Activated CD4-positive, alpha-beta T cell treated with anti-CD3 and anti-CD28 coated beads, Interleukin-2, amount 10 ng/mL, durations not matched to agents 7 days and 5 days (primary cell): ENCODE measurements at places on chromosomes 16 and 17.

DNA sequence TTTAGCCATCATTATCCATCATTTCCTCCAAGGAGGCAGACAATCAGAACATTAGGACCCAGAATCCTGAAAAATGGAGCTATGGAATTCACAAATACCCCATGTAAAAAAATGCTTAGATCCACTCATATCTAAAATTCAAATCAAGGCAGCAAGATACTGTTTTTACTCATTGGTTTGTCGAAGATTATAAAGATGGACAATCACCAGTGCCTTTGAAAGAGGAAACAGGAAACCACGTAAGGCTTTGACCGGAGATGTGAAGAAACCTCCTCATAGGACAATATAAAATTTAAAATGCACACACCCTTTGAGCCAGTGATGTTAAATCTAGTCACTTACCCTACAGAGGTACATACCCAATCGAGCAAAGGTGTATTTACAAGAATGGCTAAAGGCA, 130.0 kb downstream of the XYLT1 start:
- DNase-seq: no peak
- H3K27ac ChIP-seq: peak overlapping the region; percentile 94
- no peaks in the 10 kb centered on the region for H3K27me3 ChIP-seq
- no peak overlapping the region for H3K4me3 ChIP-seq

DNA sequence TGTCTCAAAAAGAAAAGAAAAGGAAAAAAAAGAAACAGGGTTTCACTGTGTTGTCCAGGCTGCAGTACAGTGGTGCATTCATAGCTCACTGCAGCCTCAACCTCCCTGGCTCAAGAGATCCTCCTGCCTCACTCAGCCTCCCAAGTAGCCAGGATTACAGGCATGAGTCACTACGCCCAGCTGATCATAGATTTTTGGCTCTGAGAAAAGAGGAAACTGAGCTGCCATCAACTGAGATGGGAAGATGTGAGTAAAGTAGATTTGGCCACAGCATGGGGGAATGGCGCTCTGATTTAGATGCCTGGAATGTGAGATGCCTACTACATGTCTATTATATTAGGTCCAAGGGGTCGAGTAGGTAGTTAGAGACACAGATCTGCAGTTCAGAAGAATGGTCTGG, 5.9 kb upstream of the NAGS start:
- peaks cover 39% of the 10 kb centered on the region for H3K27me3 ChIP-seq
- no peak for DNase-seq
- H3K27ac ChIP-seq: no peak overlapping the region
- H3K4me1 ChIP-seq: no peaks in the 10 kb centered on the region
- no peaks in the 10 kb centered on the region for H3K36me3 ChIP-seq
- no peak overlapping the region for H3K4me3 ChIP-seq

GRCh38 chr17:10557422-10557821, 8.0 kb upstream of the MYH2 start:
- no peaks in the 10 kb centered on the region for H3K36me3 ChIP-seq
- H3K4me3 ChIP-seq: no peak overlapping the region
- DNase-seq: no peak
- no peaks in the 10 kb centered on the region for H3K4me1 ChIP-seq
- H3K27me3 ChIP-seq: no peaks in the 10 kb centered on the region

DNA sequence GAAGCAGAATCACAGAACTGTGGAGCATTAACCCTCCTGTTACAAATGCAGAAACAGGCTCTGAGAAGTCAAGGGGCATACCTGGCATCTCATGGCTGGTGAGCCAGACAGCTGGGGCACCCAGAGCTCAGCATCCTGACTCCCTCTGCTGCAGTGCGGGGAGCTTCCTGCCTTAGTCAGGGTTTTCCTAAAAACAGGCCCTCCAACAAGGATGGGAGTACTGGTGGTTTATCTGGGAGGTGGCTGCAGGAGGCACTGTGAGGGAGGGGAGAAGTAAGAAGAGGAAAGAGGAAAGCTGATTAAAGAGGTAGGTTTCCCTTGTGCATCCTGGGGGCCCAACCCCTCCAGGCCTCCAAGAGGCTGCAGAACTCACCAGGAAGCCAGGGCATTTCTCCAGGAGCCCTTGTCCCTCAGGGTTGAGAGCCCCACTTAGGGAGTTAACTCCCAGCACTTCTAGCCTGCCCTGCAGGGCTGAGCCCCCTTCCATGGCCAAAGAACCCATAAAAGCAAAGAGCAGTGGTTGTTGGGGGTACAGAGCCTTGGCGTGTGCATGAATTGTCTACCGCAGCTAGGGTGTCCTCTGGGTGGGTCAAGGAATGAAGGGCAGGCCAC, 261.5 kb upstream of the RPL38 start:
- H3K36me3 ChIP-seq: no peaks in the 10 kb centered on the region
- H3K4me1 ChIP-seq: no peaks in the 10 kb centered on the region
- H3K4me3 ChIP-seq: no peak overlapping the region
- DNase-seq: no peak
- no peak overlapping the region for H3K27ac ChIP-seq

DNA sequence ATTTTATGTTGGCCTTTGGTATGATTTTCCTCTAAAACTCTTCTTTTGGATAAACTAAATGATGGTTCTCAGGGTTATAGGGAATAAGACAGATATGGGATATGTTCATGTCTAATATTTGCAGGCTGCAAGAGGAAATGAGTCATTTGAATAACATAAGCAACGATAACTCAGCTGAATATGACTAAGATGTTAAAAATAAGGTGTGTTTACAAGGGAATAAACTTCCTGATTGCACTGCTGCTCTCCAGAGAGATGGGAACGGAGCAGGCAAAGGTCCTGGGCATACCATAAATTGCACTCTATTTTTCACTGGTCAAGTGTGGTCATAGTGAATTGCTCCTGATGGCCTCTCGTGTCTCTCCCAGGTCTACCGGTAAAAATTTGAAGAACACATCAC, 666.2 kb downstream of the TOX3 start:
- H3K27ac ChIP-seq: no peak overlapping the region
- no peaks in the 10 kb centered on the region for H3K36me3 ChIP-seq
- no peaks in the 10 kb centered on the region for H3K27me3 ChIP-seq
- no peak overlapping the region for H3K4me3 ChIP-seq

DNA sequence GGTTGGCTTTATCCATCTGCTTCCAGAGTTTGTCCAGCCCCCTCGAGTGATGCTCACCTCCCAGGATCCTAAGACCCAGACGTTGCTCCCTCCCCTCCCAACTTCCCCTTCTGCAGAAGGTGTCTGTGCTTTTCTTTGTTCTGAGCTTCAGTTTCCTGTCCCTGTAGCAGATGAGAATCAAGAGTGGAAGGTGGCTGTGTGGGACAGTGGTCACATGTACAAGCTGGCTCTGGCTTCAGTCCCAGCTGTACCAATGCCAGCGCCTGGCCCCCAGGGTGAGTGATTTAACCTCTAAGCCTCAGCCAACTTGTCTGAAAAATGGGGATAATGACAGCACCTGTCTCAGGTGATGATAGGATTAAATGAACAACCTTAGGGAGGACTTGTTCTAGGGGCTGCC, 7.7 kb downstream of the PRR15L start:
- H3K4me1 ChIP-seq: peaks cover 31% of the 10 kb centered on the region
- peaks cover 18% of the 10 kb centered on the region for H3K36me3 ChIP-seq
- no peak for DNase-seq
- no peaks in the 10 kb centered on the region for H3K27me3 ChIP-seq

DNA sequence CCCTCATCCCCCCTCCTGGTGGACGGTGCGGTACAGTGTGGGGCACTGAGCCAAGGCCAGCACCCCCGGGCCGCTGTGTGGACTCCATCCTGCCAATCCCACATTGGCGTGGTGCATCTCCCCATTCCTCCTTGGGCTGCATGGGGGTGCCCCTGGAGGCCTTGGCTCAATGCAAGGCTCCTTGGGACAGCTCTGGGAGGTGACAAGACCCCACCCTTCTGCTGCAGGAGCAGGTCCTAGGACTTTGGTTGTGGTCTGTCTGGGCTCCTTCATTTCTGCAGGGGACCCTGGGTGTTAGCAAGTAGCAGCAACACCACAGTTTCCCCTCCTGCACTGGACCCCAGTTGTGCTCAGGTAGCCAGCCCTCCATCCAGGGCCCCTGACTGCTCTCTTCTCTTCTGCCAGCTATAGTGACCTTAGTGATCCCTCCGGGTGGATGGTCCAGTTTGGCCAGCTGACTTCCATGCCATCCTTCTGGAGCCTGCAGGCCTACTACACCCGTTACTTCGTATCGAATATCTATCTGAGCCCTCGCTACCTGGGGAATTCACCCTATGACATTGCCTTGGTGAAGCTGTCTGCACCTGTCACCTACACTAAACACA, 1.3 kb downstream of the PRSS21 start:
- H3K27me3 ChIP-seq: peaks cover 4% of the 10 kb centered on the region
- no peak overlapping the region for H3K27ac ChIP-seq
- no peak for DNase-seq
- no peaks in the 10 kb centered on the region for H3K4me1 ChIP-seq
- no peaks in the 10 kb centered on the region for H3K36me3 ChIP-seq
- no peak overlapping the region for H3K4me3 ChIP-seq

- no peak overlapping the region for H3K4me3 ChIP-seq
- no peaks in the 10 kb centered on the region for H3K4me1 ChIP-seq
- H3K36me3 ChIP-seq: peaks cover 60% of the 10 kb centered on the region
- no peaks in the 10 kb centered on the region for H3K27me3 ChIP-seq
- H3K27ac ChIP-seq: no peak overlapping the region
Observed at GRCh38 chr17:12136646-12137045, 116.0 kb downstream of the MAP2K4 start.

DNA sequence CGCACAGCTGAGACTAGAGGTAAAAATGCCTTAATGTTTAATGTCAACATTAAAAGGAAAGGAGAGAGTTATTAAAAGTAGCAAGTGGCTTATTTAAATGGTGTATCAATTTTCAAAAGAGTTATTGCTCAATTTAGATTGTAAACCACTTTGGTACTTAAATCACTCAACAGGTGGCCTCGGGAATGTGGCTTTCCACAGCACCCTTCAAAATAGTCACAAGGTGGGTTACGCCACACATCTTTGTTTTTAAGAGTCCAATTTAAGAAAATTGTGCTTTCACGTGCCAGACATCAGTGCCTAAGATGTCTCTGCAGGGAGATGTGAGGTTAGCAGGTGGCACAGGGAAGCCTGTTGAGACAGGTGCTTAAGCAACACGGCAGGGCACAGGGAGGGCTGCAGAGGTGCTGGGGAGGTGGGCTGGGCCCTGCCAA, 27.5 kb upstream of the ADCY7 start:
- no peak for DNase-seq
- H3K36me3 ChIP-seq: peaks cover 4% of the 10 kb centered on the region
- no peak overlapping the region for H3K27ac ChIP-seq

DNA sequence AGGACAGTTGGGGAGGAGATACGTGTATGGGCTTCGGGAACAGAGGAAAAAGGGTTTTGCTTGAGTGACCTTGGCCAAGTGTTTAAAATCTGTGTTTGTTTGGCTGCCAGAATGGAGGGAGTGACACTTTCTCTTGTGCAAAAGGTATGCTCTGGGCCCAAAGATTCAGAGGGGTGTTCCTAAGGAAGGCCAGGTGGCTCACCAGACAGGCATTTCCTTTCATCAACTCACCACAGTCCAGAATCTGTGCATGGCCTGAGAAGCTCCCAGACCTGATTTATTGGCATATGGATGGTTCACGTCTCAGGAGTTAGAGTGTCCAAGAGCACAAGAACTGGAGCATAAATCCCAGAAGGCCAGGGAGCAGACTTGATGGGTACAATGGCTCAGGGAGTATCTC, 53.4 kb upstream of the NLK start:
- H3K4me3 ChIP-seq: no peak overlapping the region
- DNase-seq: no peak
- no peaks in the 10 kb centered on the region for H3K36me3 ChIP-seq
- peaks cover 22% of the 10 kb centered on the region for H3K27me3 ChIP-seq
- no peaks in the 10 kb centered on the region for H3K4me1 ChIP-seq
- H3K27ac ChIP-seq: no peak overlapping the region

DNA sequence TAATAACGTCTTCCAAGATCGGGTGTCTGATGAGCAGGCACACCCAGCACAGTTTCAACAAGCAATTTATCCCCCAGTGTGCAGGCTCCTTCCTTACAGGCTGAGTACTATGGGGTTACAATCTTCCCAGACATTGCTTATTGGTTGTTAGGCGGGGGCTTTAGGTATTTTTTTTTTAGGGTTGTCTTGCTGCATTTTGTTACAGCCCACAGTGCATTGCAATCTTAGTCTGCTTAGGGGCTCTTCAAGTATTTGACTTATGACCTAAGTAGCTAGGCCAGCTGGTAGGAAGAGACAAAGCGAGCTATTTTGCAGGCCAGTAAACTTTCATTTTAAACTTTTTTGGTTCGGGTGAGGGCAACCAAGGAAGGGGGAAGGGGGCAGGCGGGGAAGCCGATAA, 5.8 kb downstream of the PLD6 start:
- H3K4me1 ChIP-seq: peaks cover 31% of the 10 kb centered on the region
- DNase-seq: no peak
- peaks cover 41% of the 10 kb centered on the region for H3K36me3 ChIP-seq
- peak overlapping the region; percentile 62 for H3K27ac ChIP-seq
- no peak overlapping the region for H3K4me3 ChIP-seq

DNA sequence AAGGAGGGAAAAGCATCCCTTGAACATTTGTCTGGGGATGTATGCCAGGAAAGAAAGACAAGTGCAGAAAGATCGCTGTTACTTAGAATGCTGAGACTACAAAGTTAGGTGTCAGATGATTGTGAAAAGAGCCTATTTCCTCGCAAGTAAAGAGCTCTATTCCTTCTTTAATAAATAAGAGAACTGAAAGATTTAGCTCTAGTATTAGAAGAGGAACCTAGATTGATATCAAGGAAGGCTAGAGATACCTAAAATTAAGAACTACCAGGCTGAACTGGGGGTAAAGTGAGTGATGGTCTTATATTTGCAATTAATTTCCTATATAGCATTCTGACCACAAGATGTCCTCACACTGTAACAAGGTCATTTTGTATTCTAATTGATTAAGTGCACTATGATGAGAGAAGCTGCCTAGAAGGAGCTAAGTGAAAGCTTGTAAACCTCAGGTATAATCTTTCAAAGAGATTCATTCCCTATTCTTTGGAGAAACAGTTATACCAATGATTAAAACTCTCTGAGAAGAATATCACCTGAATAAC, 62.3 kb downstream of the SSH2 start:
- no peak overlapping the region for H3K4me3 ChIP-seq
- DNase-seq: no peak
- peaks cover 12% of the 10 kb centered on the region for H3K4me1 ChIP-seq
- H3K36me3 ChIP-seq: peaks cover 3% of the 10 kb centered on the region
- H3K27ac ChIP-seq: no peak overlapping the region

GRCh38 chr17:61728297-61728836, 135.0 kb downstream of the BRIP1 start:
- DNase-seq: no peak
- H3K36me3 ChIP-seq: peaks cover 20% of the 10 kb centered on the region
- H3K27me3 ChIP-seq: no peaks in the 10 kb centered on the region
- H3K4me3 ChIP-seq: no peak overlapping the region
- peak overlapping the region; percentile 21 for H3K27ac ChIP-seq

GRCh38 chr16:80875616-80876015, 71.2 kb upstream of the CDYL2 start:
- DNase-seq: no peak
- no peaks in the 10 kb centered on the region for H3K36me3 ChIP-seq
- H3K4me3 ChIP-seq: no peak overlapping the region
- H3K4me1 ChIP-seq: no peaks in the 10 kb centered on the region
- H3K27ac ChIP-seq: no peak overlapping the region
